Endodermal cell (in vitro differentiated cells): ENCODE measurements at places on chromosomes 4 and X. TPM values are rescaled to one million over a fixed set of nuclear protein-coding genes. Genes with fewer than 3 reads are reported as not detected.

DNA sequence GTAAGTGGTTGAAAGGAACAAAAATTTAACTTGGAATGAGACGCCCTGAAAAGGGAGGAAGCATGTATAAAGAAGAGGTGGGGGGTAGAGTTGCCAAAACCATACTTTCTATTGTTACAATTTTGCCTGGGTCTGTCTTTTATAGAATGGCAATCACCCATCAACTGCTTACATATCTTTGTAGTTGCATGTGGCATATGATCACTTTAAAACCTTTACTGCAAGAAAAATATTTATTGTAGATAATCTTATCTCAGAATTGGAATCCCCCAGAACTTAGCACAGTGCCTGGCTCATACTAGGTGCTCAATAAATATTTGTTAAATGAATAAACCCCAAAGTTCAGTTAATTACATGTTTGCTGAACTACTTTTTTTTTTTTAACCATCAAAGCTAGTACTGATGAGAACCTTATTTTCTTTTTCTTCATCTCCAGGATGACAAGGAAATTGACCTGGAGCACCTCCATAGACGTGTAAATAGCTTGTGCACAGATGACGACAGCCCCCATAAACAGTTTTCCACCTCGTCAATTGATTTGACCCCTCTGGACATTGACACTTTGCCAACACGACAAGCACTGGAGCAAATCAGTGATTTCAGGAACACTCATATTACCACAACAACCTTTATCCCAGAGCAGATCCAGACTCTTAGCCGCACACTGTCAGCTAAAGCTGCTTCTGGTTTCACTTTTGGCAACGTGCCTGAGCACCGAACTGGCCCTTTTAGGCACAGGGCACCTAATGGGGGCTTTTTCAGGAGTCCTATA lies 56.7 kb upstream of the ATOH1 start:
- no peak for DNase-seq

DNA sequence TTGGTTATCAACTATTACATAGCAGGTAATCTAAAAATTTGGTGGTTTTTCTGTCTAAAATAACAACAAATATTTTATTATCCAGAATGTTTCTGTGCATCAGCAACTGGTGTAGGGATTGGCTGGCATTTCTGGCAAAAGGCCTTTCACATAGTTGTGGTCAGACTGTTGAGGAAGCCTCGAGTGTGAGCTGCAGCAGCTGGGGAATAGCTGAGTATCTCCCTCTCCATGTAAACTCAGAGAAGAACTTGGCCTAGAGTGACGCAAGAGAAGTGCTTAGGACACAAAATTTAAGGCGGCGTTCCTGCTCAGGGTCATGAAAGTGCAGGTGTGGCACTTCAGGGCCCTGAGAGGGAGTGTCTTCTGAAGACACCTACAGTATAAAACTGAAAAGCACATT lies 558.9 kb downstream of the SPOCK3 start:
- DNase-seq: no peak

DNA sequence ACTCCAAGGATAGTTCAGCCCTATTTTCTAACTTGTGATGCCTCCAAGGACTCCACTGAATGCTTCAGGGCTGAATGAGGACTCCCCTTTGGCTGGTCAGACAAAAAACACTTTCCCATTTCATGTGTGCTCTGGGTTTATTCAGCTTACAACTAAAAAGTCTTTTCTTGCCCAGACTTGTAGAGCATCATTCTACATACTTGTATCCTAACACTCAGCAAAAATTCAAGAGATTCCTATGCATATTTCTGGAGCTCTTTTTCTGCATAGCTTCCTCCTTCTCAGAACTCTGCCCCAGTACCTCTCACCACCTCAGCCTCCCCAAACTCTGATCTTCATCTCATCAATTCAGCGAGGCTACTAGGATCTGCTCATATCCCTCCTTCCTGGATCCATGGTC lies 22.2 kb upstream of the KLF3 start:
- no peak for DNase-seq

GRCh38 chr4:81592701-81593100 lies 121.0 kb upstream of the RASGEF1B start:
- DNase-seq: no peak

Gene MAGEA9B
- total RNA-seq: not detected in 2 replicates
